ENCODE measurements at places on chromosomes 6 and 20.

DNA sequence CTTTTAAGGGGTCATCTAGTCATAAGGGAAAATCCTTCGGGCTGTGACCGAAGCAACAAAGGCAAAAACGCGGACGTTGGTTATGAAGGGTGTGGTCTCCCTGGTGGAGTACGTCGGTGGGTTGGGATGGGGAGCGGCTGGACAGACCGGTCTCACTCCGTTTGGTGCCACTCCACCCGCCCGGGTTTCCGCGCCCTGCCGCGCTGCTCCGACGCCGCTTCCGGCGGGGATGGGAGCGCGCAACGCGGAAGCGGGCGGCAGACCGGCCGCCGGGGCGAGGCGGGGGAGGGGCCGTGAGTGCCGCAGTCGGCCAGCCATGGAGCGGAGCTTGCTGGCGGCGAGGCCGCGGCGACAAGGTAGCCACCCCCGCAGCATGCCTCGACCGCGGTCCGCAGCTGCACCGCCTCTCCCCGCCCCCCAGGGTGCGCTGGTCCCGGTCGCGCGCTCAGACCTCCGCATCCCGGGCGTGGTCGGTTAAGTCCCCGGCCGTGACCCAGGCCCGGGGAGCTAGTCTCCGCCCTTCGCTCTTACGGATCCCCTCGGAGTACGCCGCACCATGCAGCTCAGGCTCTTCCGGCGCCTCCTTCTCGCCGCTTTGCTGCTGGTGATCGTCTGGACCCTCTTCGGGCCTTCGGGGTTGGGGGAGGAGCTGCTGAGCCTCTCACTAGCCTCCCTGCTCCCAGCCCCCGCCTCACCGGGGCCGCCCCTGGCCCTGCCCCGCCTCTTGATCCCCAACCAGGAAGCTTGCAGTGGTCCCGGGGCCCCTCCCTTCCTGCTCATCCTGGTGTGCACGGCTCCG, at the start of gene B3GALT4:
Gene B3GALT4 (plus strand): TSS at position 260 of the 799 bp plus-strand sequence. CDS start 297 bp downstream, at position 557.
- peak; percentile 88 for DNase-seq

GRCh38 chr6:46273911-46274310, 103.1 kb upstream of the ENPP5 start:
- no peak for DNase-seq

DNA sequence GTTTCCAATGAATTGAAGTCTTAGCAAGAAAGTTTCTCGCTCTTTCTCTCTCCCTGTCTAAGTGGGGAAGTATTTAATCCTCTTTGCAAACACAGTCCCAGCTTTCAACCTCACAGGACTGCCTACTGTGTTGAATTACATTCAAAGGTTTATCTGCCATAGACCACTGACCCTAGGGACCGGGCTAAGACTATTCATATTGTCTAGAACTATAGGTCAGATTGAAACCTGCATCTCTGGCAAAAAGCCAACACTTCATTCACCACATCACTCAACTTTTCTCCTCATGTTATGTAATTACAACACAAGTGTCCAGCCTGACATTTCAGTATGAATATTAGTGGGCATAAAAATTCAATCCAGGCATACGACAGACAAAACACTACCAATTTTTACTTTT, 314.7 kb upstream of the RSPO3 start:
- DNase-seq: no peak

GRCh38 chr6:11210386-11211138, 21.9 kb downstream of the NEDD9 start:
- DNase-seq: no peak

GRCh38 chr20:21027569-21027968, 78.6 kb downstream of the LINC00237 start:
- DNase-seq: peak; percentile 23

DNA sequence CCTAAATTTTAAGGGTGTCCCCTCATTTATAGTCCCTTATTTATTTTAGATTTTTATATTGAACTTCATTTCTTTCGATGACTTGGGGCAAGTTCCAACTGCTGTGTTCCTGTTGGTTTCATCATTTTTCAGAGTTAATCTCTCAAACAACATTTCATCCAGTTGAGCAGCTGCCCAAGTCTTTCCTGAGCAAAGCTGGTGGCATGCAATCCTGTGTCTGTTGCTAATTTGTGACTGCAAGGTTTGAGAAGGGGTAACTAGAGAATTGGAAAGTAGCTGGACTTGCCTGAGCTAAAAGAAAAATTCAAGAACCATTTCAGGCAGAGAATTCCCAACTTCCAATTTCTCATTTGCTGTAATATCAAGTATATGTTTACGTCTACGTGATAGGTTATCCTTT, 881.5 kb upstream of the SLC35B3 start:
- no peak for DNase-seq

- no peak for DNase-seq
Measured at GRCh38 chr6:5457041-5457440, 195.7 kb downstream of the FARS2 start.

- no peak for DNase-seq
Measured at GRCh38 chr20:1876217-1876921, 18.8 kb upstream of the SIRPA start.

DNA sequence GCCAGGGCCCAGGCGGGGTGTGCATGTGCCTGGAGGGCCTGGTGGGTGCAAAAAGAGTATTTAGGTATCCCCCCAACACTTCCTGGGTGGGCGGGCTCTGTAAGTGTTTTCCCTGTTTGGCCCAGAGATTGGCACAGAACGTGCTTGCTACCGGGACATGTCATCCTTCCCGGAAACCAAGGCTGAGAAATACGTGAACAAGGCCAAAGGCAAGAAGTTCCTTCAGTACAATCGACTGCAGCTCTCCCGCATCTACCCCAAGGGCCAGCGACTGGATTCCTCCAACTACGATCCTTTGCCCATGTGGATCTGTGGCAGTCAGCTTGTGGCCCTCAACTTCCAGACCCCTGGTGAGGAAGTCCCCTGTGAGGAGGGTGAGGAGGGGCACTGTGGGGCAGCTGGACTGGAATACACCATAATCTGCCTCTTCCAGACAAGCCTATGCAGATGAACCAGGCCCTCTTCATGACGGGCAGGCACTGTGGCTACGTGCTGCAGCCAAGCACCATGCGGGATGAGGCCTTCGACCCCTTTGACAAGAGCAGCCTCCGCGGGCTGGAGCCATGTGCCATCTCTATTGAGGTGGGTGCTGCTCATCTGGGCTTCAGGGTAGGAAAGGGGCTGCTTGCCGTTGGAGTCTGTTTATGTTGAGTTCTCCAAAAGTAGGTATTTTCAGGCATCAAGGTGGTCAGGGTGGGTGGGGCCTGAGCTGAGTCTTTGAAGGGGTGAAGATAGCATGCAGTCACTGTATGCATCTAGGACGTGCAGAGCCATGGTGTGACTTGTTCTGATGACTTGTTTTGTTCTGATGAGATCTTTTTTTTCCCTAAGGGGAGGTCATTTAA, 35.2 kb downstream of the PLCG1 start:
- no peak for DNase-seq

DNA sequence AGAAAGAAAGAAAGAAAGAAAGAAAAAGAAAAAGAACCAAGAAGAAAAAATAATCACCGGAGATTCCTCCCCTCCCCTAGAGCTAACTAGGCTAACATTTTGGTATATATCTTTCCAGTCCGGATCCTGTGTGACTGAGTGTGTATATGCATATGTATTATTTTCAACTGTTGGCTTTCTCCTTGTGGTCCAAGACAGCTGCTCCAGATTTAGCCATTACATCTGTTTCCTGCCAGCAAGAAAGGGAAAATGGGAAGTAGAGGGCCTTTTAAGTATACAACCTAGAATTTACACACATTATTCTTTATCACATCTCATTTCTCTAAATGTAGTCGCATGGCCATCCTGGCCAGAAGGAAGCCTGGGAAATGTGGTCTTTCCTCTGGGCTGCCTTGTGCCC, 15.2 kb downstream of the SLC52A3 start:
- DNase-seq: no peak

DNA sequence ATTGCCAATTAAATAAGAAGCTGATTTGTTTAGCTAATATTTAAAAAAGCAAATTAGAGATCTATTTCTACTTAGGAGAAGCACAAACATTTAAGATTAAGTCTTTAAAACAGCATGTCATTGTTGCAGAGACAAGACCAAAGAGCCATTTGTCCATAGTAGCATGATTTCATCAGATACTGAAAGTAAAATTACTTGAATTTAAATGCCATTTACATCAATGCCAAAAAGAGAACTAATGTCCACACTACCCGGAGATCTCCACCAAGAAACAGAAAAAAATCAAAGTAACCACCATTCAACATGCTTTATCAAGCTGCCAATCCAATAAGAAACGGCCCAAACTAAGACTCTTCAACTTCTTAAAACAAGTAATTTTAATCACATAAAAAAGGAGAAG, 15.7 kb downstream of the AURKA start:
- DNase-seq: no peak

DNA sequence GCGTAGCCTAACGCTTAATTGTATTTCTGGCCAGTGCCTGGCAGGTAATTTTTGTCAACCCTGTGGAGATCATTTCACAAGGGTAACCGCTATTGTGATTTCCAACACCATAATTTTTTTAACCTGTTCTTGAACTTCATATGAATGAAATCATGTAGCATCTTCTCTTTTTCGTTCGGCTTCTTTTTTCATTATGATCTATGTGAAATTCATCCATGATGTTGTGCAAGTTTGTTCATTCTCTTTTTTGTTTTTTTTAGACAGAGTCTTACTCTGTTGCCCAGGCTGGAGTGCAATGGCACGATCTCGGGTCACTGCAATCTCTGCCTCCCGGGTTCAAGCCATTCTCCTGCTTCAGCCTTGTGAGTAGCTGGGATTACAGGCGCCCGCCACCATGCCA, 42.5 kb upstream of the TGM3 start:
- no peak for DNase-seq

- DNase-seq: no peak
Measured at GRCh38 chr6:15259766-15260098, 13.9 kb downstream of the JARID2 start.

DNA sequence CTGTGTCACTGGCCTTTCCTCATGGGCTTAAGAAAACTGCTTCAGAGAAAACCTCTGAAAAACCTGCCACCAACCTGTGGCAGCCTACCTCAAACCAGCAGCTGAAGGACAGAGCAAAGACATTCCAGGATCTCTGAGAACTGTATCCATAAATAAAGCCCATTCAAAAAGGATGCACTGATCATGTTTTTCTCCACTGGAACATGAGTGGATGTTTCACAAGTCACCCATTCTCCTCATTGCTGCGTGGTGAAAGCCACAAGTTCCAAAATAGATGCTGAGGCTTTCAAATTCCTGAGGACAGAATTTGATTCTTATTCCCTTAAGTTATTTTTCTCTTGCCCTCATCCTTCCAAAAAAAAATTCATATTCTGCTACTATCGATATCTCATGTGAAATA, 280.6 kb downstream of the KHDC1L start:
- DNase-seq: no peak

GRCh38 chr20:42958367-42959069, 231.2 kb downstream of the PTPRT start:
- no peak for DNase-seq

DNA sequence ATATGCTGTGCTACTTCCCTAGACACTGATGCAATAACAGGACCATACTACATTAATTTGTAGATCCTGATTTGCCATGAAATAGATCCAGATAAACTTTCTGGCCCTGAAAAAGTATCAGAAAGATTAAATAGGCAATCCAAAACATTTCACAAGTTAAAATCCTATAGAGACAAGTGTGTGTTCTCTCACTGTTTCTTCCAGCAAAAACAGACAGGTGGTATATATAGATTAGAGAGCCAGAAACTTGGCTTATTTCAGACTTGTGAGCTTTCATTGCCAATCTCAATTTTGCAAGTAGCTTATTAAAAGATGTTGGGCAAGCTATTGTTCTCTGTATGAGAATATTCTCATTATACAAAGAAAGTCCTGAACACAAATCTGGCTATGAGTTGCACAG, 289.1 kb upstream of the MANEA start:
- no peak for DNase-seq

DNA sequence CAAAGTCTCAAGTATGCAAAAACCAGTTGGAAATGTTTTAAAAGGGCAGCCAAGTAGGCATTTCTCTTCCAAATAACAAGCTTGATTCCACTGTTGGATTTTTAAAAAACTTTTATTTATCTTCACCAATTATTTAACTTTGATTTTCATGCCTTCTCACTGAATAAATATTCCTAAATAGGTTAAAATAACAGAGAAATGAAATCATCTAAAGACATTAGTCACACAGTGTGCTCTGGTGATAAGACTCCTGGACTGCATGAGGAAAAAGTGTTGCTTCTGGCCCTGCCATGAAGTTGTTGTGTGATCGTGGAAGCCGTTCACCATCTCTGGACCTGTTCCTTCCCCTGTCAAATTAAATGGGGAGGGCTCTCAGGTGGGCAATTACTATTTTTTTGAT, 33.8 kb upstream of the IGF2R start:
- no peak for DNase-seq

GRCh38 chr6:7589221-7589620, 777 bp upstream of the SNRNP48 start:
- DNase-seq: no peak

GRCh38 chr6:24972311-24972958, 36.7 kb upstream of the RIPOR2 start:
- no peak for DNase-seq

- no peak for DNase-seq
Measured at GRCh38 chr6:169896826-169897456, 145.5 kb downstream of the ERMARD start.

GRCh38 chr6:22026164-22026678, 270.6 kb downstream of the PRL start:
- DNase-seq: no peak

- no peak for DNase-seq
Measured at GRCh38 chr20:32888636-32889035, 29.9 kb downstream of the EFCAB8 start.

DNA sequence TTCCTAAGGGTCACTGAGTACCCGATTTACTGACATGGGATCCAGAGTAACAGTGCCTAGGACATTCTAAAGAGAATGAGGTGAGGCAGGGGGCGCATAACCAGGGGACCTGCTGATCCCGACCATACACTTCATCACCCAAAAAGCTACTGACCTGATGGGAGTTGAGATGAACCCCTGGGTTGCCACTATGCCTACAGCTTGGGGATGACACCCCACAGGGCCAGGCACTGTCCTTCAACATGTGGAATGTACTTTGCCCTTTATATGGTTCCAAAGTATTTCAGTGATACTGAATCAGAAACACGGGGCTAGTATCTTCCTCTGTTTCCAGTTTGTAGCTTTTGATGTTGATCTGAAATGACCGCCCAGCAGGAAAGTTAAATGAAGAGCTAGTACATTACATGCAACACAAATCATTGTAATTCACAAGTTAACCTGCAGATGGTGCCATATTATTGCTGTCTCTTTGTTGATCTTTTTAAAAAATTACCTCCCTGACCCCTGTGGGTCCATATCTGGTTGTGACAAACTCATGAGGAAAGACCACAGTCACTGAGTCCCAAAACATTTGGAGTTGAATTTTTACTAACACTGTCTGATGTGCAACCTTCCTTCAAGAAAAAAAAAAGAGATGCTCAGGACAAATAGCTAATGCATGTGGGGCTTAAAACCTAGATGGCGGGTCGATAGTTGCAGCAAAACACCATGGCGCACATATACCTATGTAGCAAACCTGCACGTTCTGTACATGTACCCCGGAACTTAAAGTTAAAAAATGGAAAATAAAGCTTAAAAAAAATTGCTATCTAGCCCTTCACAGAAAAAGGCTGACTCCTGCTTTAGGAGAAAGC, 42.7 kb upstream of the GCNT2 start:
- DNase-seq: peak; percentile 61

- no peak for DNase-seq
Measured at GRCh38 chr6:148128014-148128730, 214.5 kb upstream of the SASH1 start.

- no peak for DNase-seq
Measured at GRCh38 chr6:18087396-18088165, 34.9 kb downstream of the NHLRC1 start.

GRCh38 chr20:47660983-47661700, 124.1 kb downstream of the SULF2 start:
- DNase-seq: no peak

GRCh38 chr6:42075159-42075838, 25.0 kb downstream of the TAF8 start:
- DNase-seq: peak; percentile 86
